ENCODE measurements at places on chromosomes 11 and 22.

GRCh38 chr11:125519256-125519655 is 23.2 kb upstream of the FEZ1 start:
- no peak for DNase-seq

GRCh38 chr11:95375886-95376285 is 144.9 kb upstream of the SESN3 start:
- DNase-seq, result no peak

DNA sequence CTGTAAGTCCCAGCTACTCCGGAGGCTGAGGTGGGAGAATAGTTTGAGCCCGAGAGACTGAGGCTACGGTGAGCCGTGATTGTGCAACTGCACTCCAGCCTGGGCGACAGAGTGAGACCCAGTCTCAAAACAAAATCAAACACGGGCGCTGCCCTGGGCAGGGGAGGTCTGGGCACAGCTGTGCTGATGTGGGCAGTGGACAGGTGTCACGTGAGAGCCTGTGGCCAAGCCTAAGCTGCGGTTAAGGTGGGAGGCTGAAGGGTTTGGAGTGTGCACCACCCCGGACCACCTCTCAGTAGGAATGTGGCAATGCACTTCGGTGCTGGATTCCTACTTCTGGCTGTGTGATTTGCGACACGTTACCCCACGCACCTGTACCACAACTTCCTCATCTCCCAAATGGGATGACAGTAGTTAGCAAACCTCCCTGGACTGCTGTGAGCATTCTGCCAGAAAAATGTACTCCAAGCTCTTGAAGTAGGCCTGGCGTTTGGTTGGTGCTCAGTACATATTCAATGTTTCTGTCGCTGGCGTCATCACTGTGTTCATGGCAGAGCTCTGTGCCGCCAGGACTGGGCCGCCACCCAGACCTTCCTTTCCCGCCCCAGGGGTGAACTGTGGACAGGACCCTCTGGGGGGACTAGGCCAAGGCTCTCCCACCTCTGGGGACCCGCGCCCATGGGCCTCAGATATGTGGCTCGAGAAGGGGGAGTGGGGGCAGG is 807 bp upstream of the ZNF74 start:
- DNase-seq, result no peak

DNA sequence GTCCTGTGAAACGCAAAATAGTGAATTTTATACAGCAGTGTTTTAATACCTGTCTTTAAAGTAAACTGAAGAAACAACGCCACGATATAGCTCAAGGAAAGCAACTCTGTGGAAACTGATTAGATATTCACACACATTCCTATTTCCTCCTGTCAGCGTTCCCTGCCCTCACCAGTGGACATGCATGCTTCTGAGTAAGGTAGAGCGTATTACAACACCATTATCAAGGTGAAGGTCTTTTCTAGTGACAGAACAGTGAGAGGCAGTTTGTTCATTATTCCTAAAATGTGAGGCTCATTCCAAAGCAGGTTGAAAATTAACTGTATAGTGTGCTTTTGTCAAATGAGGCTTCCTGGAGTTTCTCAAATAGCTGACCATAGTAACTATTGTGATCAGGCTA is 153.1 kb downstream of the DDX10 start:
- no peak for DNase-seq

GRCh38 chr11:121367001-121367843 is 74.7 kb downstream of the SC5D start:
- no peak for DNase-seq
